Activated naive CD8-positive, alpha-beta T cell treated with anti-CD3 and anti-CD28 coated beads, Interleukin-2, amount 50 U/mL, for 24 hours (primary cell): ENCODE measurements at places on chromosomes 1 and 21.

DNA sequence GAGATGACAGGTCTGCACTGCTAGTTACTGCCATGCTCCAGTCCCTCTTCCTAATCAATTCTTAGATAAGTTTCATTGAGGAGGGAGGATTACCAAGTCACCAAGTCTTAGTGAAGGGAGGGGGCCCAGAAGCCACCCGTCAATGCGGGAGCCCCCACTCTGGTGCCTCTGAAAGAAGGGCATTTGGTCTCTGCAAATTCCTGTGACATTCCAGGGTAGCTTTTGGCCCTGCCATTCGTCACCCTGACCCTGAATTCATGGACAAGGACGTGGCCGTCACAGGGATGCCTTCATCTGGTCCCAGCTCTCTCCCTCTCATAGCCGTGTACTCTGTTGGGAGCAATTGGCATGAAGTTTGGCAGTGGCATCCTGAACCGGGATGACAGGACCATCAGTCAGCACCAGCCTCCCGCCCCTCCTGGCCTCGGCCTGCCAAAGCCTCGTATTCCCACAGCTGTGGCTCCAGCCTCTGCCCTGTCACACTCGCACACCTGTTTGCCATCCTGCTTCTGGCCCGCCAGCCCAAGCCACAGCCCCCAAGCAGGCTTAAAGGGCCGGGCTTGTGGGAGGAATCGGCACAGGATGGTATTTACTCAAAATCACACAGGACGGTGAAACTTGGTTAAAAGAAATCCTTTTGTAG, 150.7 kb downstream of the CLIC6 start:
- DNase-seq = no peak

DNA sequence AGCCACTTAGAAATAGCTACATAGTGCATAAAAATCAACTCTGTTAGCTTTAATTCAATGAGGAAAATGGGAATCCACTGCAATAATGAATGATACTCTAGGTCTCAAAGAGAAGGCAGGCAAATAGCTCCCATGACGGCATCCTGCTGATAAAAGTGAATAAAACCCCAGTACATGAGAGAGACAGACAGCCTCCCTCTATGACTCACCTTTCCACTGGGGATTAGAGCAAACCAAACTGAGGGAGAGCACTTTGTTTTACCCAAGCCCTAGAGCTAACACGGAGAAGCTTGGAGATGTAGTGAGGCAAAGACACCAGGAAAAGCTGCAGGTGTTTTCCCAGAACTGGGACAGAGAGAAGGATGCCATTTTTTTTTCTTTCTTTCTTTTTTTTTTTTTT, 621.9 kb downstream of the LRRIQ3 start:
- DNase-seq = no peak

- DNase-seq = no peak
These were observed 859 bp upstream of the ANGPTL1 start for GRCh38 chr1:178871551-178872320.

GRCh38 chr1:14811573-14811972, 213.1 kb downstream of the KAZN start:
- DNase-seq = no peak

DNA sequence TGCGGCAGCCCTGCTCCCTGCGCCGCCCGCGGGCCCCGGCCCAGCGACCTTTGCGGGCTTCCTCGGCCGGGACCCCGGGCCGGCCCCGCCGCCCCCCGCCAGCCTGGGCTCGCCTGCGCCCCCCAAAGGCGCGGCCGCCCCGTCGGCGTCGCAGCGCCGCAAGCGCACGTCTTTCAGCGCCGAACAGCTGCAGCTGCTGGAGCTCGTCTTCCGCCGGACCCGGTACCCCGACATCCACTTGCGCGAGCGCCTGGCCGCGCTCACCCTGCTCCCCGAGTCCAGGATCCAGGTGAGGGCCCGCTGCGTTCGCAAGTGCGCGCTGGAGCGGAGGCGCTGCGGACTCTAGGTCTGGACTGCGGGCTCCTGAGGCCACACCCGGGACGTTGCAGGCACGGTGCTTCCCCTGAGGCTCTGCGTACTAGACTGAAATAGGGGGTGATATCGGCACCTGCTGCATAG, 351 bp downstream of the MIXL1 start:
- DNase-seq = peak; percentile 25

- no peak for DNase-seq
These were observed 62.7 kb downstream of the PLPP3 start for GRCh38 chr1:56516539-56517252.

GRCh38 chr1:66641891-66642473, 108.0 kb downstream of the SGIP1 start:
- DNase-seq = no peak

DNA sequence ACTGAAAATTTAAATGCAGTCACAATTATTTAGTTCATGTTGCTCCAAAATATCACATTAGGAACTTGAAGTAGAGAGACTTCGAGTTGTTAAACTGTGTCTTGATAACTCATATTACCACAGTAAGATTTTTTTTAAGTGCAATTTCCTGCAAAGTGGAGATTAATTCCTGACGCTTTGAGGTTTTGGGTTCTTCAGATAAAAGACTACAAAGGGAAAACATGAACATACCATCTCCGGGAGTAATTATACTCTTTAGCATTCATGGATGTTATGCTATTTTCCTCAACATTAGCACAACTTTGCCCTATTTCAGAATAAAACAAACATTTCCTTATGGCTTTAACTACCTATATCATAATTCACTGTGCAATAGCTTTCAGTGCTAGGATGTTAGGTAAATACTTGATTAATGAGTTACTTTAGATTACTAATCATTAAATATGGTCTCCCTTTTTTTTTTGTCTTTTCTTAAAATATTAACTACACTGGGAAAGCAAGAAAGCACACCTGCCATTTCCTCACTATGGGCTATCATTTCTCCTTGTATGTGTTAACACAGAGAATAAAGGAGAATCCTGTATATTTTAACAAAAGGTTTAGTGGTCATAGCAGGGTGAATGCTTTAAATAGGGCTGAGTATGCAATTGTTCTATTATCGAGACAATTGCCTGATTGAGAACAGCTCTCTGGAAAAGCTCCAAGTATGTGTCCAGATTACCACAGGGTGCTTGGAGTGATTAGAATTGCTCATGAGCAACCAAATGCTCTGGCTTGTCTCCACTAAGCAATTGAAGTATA, 252.5 kb upstream of the C1orf105 start:
- DNase-seq = no peak

GRCh38 chr1:245906207-245906606, 600.9 kb downstream of the SMYD3 start:
- no peak for DNase-seq

DNA sequence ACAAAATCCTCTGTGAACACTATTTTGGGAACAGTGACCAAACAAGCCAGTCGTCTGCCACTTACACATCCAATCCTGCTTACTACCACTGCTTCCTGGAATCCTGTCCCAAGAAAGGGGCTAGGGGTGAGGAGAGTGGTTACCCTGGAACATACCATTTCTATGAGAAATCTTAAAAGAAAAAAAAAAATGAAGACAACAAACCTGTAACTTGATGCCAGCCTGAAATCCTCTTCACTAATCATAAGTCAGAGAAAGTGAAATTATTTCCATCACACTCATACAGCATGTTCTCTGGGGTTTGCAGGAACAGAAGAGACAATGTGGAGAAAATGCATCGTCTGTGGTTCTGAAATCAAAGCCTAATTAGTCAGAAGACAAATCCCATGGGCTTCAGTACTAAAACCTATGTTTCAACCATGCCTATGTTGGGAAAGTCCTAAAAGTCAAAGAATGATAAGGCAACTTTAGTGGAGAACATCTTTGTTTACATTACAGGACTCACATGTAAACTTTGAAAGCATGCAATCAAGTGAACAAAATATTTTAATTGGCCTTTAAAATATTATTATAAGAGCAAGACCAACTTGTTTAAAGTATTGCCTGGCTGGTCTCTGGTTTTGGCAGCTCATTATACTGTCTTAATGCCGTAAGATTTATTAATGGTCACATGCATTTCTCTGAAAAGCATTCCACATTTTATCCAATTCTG, 220.7 kb downstream of the LTN1 start:
- DNase-seq = no peak

DNA sequence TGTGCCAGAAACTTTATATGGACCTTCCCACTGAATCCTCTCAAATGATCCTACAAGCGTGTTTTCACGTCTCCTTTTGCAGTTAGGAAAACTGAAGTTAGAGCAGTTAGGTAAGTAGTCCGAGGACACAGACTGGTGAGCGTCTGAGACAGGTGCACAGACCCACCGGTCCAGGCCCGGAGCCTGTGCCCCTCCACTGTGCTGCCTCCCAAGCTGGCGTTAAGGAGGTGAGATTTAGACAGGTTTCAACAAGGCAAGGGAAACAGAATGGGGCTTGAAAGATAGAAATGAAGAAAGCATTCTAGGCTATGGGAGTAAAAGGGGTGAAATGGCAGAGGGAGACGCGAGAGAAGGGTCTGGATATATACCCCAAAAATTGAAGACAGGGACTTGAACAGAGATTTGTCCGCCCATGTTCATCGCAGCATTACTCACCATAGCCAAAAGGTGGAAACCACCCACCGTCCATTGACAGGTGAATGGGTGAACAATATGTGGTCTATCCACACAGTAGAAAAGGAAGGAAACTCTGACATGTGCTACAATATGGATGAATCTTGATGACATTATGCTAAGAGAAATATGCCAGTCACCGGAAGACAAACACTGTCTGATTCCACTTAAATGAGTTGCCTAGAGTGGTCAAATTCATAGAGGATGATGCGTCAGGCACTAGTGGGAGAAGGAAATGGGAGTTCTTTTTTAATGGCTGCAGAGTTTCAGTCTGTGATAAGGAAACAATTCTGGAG, 15.7 kb upstream of the PKP1 start:
- no peak for DNase-seq

- no peak for DNase-seq
These were observed 5.4 kb upstream of the MYBPHL start for GRCh38 chr1:109312246-109312645.

DNA sequence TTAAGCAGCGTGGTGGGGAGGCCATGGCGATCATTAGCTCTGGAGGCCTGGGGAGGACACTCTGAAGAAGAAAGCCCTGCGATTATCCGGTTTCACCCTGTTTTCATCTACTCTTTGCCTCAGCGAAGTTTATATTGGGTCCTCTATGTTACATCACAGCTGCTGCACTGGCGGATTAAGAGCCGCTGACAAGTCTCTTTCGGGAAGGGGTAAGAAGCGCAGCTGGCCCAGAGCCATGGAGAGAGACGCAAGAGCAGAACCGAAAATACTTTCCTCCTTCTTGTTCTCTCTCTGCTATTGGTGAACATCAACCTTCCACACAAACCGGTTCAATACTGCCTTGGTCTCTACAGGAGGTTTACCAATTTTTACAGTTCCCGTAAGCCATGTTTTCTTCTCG, 291.5 kb downstream of the FAM72C start:
- no peak for DNase-seq

- DNase-seq = no peak
These were observed 61.8 kb upstream of the PGBD5 start for GRCh38 chr1:230487773-230488428.

- no peak for DNase-seq
These were observed 6.5 kb downstream of the TDRKH start for GRCh38 chr1:151783796-151784195.

DNA sequence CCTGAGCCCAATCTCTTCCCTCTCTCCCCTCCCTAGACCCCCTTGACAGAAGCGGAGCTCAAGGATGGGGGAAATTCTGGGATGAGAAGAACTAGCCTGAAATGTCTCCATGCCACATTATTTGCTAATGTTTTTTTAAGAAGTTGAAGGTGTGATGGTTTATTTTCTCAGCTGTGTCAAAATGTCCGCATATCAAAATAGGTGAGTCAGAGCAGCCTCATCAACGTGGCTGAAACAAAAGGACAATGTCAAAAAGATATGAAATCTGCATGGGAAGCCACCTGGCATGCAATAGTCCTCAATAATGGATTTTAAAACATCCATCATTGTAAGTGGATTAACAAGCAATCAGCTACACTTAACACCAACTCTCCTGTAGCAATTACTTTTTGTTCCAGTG, 101.4 kb downstream of the BEND5 start:
- no peak for DNase-seq

- no peak for DNase-seq
These were observed 124.6 kb downstream of the BACH1 start for GRCh38 chr21:29423099-29423870.

GRCh38 chr1:208496467-208497371, 252.5 kb upstream of the PLXNA2 start:
- no peak for DNase-seq

DNA sequence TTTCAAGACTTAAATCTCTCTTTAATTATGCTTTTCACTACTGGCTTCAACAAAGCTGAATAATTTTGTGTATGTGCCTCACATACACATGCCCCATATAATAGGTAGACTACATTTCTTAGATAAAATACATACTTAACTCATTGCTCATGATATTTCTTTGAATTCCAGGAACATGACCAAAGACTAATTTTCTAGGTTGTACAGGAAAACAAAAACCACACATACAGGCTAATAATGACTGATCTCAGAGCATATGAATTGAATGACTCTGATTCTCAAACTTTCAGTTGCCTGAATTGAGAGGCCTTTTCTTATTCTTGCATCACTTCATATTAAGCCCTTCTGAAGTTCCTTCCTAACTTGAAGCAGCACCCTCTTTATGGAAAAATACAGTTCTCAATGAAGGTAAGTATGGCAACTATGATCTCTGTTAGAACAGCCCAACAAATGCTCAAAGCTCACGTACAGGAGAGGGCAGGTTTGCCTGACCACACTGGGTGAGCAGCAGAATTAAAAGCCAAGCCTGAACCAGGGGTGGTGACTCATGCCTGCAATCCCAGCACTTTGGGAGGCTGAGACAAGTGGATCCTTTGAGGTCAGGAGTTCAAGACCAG, 22.6 kb upstream of the UAP1 start:
- DNase-seq = no peak

GRCh38 chr1:193437785-193438184, 251.4 kb upstream of the B3GALT2 start:
- DNase-seq = no peak

DNA sequence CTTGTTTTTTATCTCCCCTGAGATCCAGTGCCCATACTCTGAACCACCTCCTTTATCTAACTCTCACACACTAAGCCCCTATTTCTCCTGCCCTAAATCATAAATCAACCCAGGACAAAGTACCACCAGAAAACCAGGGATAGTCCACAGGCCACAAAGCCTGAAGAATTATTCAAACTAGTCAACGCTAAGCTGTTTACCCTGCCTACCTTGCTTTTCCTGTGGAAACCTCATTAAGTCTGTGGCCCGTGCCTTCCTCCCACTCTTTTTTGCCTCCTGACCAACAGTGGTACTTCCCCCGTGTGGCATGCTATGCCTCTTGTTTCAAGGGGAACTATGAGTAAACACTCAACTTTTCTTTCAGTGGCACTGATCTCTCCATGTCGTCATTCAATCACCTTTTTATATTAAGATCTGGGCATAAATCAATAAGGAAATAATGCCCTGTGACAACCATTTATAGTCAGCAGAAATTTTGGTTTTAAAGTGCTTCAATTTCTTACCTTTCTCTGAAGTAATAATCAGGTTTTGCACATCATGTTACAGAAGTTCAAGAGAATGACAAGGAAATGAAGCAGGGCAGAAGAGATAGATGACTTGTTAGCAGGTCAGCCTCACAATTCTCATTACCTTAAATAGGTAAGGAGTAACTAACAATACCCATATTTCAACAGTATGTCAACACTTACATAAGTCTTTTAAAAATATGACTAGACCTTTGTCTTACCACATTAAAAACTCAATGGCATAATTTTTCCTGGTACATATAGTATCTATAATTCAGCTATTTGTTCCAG, 32.1 kb downstream of the EYA3 start:
- peak; percentile 70 for DNase-seq

GRCh38 chr1:209929751-209930150, 8.3 kb upstream of the SYT14 start:
- DNase-seq = no peak
